ENCODE measurements at places on chromosomes 2 and 18.

GRCh38 chr18:23812546-23813440 lies 123.5 kb downstream of the LAMA3 start:
- no peak for DNase-seq

- no peak for DNase-seq
Observed at GRCh38 chr2:18046558-18047212, 168.2 kb downstream of the KCNS3 start.

GRCh38 chr18:27497246-27497645 lies 312.1 kb upstream of the CHST9 start:
- no peak for DNase-seq

GRCh38 chr18:70314151-70314782 lies 25.4 kb downstream of the SOCS6 start:
- no peak for DNase-seq

- no peak for DNase-seq
Observed at GRCh38 chr18:59675346-59675745, 21.9 kb downstream of the CCBE1 start.

- no peak for DNase-seq
Observed at GRCh38 chr2:190664240-190664639, 15.4 kb downstream of the NAB1 start.

GRCh38 chr2:219778189-219778588 lies 150.8 kb downstream of the SLC4A3 start:
- DNase-seq, result no peak

GRCh38 chr2:41718705-41719104 lies 329.1 kb upstream of the PKDCC start:
- no peak for DNase-seq

- no peak for DNase-seq
Observed at GRCh38 chr18:9575558-9575957, 38.8 kb downstream of the PPP4R1 start.

GRCh38 chr18:45103319-45104048 lies 422.8 kb downstream of the SETBP1 start:
- DNase-seq, result peak; percentile 33

GRCh38 chr2:100222844-100223243 lies 80.5 kb upstream of the AFF3 start:
- no peak for DNase-seq

DNA sequence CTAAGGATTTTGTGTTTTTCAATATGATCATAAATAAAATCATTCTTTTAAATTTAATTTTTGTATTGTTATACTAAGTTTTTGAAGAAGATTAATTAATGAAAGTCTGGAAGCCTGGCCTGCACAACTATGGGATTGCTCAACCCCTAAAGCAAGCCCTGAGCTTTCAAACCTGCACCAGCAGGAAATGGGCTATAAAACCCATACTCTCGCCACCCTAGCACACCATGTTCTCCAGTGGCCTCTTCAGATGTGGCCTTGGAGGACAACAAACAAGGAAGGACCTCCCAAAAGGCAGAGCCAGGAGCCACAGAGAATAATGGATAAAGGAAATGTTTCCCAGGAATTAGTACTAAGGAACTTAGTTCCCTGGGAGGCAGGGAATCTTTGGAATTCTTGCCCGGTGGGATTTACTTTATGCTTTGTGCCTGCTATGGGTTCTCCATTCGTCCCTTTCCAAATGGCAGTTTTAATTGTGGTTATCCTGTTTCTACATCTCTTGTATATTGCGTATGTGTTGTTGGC lies 212.5 kb downstream of the ZFP36L2 start:
- no peak for DNase-seq

GRCh38 chr18:74480149-74480651 lies 16.0 kb upstream of the CNDP2 start:
- DNase-seq, result no peak

DNA sequence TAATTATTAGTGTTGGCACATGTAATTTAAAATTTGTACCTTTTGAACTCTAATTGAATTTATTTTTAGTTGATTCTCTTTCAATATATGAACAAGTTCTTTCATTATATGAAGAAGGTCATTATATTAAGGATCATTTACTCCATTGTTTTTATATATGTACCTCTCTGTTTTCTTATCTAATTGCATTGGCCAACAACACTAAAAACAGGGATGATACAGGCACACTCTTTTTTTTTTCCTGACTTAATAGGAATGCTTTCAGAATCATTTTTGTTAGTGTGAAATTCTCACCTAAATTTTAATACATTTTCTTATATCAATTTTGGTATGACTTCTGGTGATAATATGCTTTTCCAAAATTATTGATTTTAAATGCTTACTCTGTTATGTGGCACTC lies 75.0 kb upstream of the SCN1A start:
- DNase-seq, result no peak

GRCh38 chr2:126655500-126656430 lies at the start of gene GYPC:
Gene GYPC, plus strand, starts transcription at chr2:126656158. Its CDS starts 106 bp downstream, at chr2:126656264.
- DNase-seq, result peak; percentile 90

DNA sequence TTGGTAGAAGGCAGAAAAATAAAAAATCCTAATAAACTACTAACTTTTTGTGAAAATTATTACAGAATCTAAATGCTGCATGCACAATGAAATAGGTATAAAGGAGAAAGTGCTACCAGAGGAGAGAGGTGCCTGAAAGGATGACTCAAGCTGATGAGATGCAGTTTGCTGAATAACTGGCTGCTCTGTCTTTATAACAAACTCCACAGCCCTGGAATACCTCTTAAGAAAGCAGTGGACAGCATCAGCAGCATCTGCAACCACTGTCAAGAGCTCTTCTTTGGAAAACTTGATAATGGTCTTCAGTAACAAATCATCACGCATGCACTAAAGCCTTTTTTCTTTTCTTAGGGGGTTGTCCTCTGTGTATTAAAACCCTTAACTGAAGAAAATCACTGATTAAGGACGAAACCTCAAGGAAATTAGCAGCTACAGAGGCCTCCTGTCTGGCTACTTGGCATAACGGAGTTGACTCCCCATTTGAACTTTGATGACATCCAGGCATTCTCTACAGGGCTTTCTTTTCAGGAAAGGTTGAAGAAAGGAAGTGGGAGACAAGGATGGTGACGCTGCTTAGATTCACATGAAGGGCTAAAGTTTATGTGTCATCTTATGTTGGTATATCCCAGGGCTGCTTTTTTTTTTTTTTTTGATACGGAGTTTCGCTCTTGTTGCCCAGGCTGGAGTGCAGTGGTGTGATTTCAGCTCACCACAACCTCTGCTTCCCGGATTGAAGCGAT lies 28.8 kb downstream of the WDFY1 start:
- DNase-seq, result no peak

All from Right ventricle myocardium inferior (tissue), 1 donor.